ENCODE measurements at places on chromosomes 1 and 21. TPM values are rescaled to one million over a fixed set of nuclear protein-coding genes. Genes with fewer than 3 reads are reported as not detected.

The SPRR4 gene
- not detected for total RNA-seq

DNA sequence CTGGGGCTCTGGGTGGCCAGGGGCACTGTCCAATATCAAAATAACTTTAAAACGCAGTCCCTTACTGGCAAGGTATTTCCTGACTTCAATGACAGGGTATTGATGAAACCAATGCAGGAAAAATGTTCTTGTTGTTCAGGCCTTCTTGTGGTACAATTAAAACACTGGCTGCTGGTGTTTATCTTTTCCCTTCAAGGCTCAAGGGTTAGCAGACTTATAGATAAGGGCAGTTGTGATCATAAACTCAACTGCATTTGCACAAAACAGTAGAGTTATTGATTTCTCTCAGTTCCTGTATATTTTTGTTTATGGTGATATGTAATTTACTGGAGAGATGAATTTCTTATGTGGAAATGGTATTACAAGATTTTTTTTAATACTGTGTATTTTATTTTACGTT lies 2.7 kb upstream of the CD84 start:
- DNase-seq, result no peak

DNA sequence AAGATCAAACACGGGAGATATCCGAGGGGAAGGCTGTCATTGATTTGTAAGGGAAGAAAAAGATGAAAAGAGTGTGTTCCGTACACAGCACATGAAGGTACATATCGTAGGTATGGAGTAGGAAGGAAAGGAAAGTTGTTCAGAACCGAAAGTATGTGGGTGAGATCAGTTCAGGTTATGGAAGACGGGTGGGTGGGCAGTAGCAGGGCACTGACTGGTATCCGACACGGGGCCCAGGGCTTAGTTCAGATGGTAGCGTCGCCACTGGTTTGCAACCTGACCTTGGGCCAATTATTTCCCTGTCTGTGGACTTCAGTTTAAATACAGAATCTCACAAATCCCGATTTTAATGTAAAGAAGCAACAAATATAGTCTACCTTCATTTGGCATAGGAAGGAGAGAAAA lies 27.8 kb upstream of the A3GALT2 start:
- DNase-seq, result no peak

GRCh38 chr1:33012165-33012564 lies 24.5 kb downstream of the AK2 start:
- DNase-seq, result no peak

DNA sequence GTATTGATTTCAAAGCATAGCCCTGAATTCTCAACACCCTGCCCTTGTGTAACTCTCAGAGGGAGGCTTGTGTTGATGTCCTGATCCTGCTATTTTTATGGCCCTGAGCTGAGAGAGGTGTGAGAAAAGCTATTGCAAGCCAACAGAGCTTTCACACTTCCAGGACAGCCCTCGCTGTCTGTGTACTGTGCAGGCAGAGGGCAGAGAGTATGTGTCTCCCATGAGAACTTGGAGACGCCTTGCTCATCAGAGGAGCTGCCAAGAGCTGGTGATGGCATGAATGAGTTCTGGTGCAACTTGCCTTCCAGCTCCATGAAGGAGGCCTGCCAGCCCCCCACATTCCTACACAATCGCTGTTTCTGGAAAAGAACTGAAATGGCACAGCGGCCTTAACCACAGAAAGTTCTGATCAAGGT lies 144.1 kb upstream of the AJAP1 start:
- no peak for DNase-seq

Measured in type B pancreatic cell (in vitro differentiated cells).